HL-60 (cell line): ENCODE measurements at places on chromosomes 16 and 17.

DNA sequence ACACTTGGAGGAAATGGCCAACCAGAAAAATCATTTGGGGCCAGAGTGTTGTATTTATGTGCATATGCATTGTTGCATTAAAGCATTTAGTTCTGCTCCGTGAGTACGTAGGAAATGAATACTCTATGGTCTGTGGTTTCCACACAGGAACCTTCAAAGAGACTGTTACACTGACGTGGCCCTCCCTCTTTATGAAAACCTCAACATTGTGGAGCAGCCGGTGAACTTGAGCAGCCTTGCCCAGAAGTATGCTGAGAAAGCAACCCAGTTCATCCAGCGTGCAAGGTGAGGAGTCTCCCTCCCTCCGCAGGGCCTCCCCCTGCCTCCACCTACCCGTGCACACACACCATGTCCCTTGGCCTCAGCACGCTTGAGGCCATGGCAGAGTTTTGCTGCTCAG is 65.2 kb downstream of the ARSG start:
- no peak for DNase-seq

GRCh38 chr17:31492880-31493655 is 101.6 kb downstream of the RAB11FIP4 start:
- DNase-seq: peak; percentile 93

DNA sequence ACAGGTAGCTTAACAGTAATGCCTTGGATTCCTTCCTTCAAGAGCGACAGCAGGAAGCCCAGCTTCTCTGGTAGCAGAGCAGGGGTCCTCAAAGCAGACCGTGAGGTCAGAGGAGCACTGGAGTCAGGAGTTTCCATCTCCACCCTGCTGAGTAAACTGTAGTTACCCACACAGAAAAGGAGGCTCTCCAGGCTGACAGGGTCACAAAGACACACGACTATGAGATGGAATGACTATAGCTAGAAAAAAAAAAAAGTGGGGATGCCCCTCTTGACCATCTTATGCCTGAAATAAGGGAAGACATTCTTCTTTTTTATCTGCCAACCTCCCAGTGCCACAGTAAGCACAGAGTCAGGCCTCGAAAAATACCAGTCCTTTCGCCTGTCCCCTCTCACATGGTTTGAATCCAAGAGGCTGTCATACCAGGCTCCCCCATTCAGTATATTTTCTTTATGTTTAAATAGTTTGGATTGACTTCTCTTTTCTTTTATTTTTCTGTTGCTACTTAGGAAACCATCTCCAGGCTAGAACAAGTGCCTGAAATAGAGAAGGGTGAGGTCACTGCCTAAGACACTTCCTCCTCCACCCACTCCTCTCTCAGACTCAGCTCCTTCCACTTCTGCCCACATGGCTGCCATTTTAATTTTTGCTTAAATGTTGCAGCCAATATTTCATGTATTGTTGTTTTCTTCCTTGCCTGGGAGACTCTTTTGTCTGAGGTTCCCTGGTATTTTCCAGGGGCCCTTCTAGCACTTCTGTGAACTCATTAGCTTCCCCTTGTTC is 707.4 kb downstream of the MAF start:
- DNase-seq: peak; percentile 30

DNA sequence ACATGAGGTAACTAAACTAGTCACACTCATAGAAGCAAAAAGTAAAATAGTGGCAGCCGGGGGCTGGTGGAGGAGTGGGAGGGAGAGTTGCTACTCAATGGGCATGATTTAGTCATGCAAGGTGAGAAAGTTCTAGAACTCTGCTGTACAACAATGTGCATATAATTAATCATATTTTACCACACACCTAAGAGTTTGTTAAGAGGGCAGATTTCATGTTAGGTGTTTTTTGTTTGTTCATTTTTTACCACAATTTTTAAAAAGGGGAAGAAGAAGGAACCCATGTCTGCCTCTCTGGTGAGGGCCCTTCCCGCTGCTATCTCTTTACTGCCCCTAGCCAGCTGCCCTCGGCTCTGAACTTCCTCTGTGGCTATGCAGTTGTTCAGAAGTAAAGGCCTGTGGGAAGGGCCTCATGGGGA is 11.2 kb downstream of the CD300LB start:
- DNase-seq: peak; percentile 95

GRCh38 chr17:57105591-57105990 is 20.5 kb downstream of the AKAP1 start:
- DNase-seq: no peak

- DNase-seq: no peak
These were observed 185.4 kb downstream of the ABCC12 start for GRCh38 chr16:47970291-47970931.

- no peak for DNase-seq
These were observed 252.1 kb upstream of the N4BP1 start for GRCh38 chr16:48862087-48862532.
